ENCODE measurements at places on chromosomes 13 and 19.

DNA sequence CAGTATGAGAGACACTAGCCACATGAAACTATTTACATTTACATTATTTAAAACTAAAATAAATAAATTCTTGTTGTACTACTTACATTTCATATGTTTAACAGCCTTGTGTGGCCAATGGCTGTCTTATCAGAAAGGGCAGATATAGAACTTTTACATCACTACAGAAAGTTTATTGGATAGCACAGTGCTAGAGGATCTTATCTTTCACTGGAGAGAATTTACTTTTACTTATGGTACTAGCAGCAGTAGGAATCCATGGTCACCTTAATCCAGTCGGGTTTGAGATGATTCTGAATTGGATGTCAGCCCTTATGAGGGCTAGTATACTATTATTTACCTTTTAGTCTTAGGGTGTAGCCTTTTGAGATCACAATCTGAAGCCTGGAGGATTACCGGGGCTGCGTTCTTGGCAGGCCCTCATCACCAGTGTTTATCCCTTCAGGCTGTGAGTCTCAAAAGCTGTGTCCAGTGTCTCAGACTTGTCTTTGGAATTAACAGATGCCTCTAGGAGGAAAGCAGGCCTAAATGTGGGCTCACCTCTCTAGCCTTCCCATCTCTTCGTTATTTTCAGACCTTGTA is 21.7 kb downstream of the IFT88 start:
- no peak for DNase-seq

DNA sequence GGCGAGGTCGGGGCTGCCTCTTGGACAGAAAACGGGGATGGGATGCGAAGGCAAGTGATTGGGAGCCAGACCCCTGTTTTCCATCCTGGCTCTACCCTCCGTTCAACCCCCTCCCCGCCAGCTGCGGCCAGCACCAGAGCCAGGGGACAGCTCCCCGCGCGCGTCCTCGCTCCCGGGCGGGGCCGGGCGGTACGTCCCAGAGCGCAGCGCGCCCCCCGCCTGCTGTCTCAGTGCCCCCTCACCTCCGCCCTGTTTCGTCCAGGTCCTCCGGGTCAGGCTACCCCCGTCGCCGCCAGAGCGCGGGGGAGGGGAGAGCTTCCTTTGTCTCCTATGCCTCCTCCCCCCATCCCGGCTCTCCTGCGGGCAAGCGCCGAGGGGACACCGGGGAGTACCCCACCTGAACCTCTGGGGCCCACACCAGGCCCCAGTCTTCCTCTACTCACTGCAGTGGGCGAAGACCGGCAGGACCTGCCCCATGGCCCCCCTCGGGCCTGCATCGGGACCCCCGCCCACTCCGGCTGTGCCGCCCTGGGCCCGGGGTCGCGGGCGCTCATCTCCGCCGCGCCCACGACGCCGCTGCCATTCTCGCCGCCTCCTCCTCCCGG is 396 bp downstream of the RTN2 start:
- DNase-seq: no peak

DNA sequence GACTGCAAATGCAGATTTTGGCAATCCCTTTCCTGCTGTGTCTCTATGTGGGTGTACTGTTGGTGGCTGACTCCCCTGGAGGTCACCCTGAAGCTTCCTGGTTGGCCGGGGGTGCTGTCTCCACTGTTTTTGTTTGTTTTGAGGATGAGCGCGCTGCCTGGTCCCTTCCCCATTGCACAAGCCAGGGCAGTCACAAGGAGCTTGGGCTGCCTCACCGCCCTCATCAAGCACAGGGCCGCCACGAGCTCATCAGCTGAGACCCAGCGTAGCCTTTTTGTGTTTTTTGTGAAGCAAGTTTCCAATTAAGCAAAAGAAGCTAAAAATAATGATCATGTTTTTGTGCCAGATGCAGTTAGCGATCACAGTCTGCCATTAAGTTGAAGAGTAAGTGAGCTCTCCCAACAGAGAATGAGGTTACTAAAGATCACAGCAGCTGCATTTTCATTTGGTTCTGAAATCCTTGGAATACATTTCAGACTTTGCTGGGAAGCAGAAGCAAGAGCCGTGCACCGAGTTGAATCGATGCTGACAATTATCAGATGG is 57.8 kb downstream of the GGACT start:
- no peak for DNase-seq

DNA sequence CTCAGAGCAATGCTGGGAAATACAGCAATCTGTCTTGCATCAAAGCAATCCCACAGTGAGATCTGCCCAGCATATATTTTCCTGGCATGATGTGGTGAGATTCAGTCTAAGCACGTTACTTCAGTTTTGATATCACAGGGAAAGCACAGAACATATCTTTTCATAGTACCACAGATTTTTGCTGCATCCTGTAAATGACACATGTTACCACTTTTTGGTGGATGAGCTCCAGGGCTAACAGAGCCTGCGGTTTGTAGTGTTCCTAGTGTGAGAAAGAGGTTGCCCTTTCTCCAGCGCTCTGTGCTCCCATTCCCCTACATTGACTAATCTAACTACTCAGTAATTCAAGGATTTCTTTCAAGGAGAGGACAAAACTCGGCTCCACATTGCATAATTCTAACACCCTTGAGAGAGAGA is 409.0 kb downstream of the GPC6 start:
- DNase-seq: no peak

DNA sequence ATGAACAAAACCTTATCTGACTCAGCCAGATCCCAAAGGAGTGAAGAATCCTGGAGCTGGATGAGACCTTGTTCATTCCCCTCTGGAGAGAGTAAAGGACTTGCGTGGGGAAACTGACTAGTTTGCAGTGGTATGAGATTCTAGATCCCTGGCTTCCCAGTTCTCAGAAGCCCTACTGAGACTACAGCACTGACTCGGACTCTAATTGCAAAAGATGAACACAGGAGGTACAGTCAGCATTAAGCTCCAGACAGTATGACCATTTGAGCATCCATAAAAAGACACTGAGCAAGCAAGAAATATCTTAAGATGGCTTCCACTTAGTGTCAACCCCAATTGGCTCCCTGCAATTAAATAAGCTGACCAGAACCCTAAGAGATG is 6.8 kb downstream of the ZC3H4 start:
- no peak for DNase-seq

GRCh38 chr13:108586826-108587225 is 42.6 kb upstream of the MYO16 start:
- DNase-seq: no peak

DNA sequence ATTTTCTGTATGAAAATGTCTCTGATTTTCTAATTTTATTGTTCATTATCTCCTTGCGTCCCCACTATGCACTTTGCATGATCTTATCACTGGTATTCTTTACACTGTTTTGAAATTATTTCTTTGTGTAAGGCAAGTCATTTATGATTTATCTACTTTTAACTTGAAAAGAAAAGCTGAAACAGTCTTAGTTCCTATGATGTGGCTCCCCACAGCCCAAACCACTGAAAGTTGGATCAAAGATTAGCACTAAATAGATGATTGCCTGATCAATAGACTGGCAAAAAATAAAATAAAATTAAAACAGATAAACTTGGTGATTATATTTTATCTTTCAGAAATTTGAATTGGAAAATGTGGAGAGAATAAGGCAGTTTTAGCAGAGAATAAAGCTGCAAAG is 1101.9 kb downstream of the PCDH9 start:
- no peak for DNase-seq

DNA sequence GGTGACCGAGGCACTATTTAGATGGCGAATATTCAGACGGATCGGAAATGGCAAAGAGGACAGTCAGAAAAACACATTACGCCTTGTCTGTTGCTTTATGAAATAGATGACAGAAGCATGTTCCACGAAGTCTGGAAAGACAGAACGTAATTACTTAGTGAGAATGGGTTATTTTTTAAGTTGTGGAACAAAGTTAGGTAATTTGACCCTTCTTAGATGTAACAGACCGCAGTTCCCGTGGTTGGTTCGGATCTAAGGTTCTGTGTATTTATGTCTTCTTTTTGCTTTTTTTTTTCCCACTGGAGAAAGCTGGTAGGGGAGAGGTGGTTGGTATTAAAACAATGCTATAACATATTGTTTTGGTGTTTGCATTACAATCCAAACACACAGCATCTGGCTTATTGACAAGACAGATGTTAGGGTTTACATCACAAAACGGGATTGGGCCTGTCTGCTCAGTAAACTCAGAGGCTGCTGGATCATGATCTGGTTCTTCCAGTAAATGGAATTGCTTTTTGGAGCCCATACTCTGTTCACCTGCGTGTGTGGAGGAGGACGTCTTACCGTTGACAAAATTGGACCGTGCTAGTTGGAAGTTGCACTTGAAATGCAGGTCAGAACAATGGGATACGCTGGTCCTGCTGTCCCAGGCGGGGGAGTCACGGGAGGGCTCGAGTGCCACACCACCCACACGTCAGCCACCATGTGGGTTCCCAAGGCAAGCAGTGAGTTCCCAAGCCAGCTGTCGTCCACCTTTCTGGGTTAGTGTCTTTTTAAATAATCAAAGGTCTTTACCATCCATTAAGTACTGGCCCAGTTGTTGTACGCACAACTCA is 13.8 kb downstream of the ATP11A start:
- DNase-seq: no peak

- no peak for DNase-seq
Observed at GRCh38 chr13:44855860-44856259, 133.4 kb downstream of the NUFIP1 start.

DNA sequence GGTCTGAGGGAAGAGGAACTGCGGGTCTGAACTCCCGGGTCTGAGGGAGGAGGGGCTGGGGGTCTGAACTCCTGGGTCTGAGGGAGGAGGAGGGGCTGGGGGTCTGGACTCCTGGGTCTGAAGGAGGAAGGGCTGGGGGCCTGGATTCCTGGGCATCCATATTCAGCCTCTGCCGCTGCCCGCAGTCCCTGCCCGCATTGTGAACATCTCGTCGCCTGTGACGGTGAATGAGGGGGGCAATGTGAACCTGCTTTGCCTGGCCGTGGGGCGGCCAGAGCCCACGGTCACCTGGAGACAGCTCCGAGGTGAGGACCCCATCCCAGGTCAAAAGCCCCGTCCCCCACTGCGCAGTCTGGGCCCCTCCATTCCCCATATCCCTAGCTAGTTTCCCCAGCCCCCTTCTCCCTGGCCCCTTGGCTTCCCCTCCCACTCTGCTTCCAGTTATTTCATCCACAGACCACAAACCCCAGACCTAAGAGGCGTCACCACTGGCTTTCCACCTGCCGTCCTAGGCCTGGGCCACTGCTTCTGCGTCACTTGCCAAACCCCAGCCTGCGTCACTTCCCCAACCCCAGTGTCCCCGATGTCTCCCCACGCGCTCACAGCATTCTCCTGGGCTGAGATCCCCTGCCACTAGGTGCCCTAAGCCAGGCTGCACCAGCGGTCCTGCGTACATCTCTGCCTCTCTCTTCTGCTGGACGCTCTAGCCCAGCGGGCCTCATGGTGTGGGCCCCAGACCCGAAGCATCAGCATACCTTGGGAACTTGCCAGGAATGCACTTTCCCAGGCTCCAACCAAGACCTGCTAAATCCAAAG is 13.9 kb downstream of the IGLON5 start:
- no peak for DNase-seq

DNA sequence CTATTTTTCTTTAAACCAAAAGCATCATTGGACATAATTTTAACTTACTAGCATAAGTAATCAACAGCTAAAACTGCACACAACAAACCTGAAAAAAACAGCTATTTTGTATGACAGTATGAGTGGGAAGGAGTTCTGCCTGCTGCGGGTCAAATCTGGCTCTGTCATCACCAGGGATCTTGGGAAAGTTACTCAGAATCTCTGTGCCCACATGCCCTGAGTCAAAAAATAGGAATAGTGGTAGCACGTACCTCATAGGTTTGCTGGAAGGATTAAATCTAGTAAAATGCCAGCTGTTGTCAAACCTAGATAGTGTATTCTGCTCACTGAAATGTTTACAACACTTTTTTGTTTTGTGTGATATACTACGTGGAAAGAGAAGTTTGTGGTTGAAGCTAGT is 1.1 kb downstream of the CLN5 start:
- DNase-seq: no peak

GRCh38 chr19:51664997-51665396 is 18.4 kb upstream of the SIGLEC14 start:
- DNase-seq: no peak

DNA sequence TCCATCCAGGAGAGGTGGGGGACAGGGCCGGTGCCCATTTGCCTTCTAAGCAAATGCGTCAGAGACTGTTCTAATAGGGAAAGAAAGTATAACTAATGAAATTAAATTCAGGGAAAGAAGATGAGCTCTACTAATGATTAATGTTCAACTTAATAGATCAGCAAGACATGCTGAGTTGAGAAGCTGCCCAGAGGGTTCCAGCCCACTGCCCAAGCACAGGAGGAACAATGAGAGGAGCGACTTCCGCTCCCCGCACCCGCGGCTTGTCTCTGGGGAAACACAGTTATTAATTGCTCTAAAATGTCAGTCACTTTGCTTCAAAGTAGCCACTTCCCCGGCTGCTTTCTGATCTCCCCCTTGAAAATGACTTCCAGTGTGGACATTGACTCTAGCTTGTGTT is 331.3 kb downstream of the UQCRFS1 start:
- no peak for DNase-seq

DNA sequence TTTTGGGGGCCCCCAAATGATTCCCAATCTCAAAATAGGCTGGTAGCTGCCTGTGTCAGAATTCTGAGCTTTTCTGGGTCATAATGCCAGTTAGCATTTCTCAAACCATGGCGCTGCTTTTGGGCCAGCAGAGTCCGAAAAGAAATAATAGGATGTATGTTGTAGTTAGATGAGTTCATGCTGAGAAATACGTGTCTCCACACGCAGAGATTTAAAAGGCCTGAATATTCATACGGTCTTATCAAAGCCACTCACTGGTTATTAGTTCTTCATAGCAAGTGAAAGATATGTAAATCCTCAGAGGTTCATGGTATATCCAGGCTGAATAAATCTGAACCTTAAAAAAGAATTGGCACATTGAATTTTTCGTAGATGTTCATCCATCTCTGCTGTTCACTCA is 124.5 kb downstream of the SHISA2 start:
- DNase-seq: no peak

- no peak for DNase-seq
Observed at GRCh38 chr13:58855283-58855682, 1223.7 kb downstream of the PCDH17 start.

GRCh38 chr13:33931397-33932311 is 113.7 kb downstream of the RFC3 start:
- peak; percentile 40 for DNase-seq

DNA sequence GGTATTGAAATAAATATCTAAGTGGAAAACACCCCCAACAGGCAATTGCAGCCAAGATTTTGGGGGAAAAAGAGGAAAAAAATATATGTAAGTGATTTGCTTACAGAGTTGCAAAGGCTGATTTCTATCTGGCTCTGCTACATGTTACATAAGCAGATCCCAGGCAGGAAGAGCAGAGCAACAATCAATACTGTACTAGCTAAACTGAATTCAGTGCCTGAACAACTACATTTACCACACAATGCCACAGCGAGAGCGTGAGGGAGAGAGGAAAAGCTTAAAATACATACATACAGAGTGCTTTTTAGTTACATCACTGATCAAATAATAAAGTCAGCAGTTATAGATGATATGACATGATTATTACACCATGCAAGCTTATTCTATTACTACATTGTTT is 665.6 kb upstream of the ARGLU1 start:
- no peak for DNase-seq
